ENCODE measurements at places on chromosomes 11 and 22. TPM values are rescaled to one million over a fixed set of nuclear protein-coding genes. Genes with fewer than 3 reads are reported as not detected.
A peak's percentile ranks its signal among the peaks of the same experiment; 100 is the strongest.

The IGSF22 gene
- not detected for total RNA-seq

The LDHAL6A gene
- total RNA-seq = not detected

The HBE1 gene
- 1.3 TPM for total RNA-seq

The FAM180B gene
- 0.37 TPM for total RNA-seq

The FXYD6 gene
- 47.0 TPM for total RNA-seq

The PATE2 gene
- total RNA-seq = not detected

The ROBO4 gene
- total RNA-seq = 49.6 TPM

The APOL1 gene
- total RNA-seq = 38.2 TPM

The PRODH gene
- total RNA-seq = 5.0 TPM

GRCh38 chr22:43481568-43482317, 69.9 kb downstream of the MPPED1 start:
- DNase-seq = peak; percentile 46

DNA sequence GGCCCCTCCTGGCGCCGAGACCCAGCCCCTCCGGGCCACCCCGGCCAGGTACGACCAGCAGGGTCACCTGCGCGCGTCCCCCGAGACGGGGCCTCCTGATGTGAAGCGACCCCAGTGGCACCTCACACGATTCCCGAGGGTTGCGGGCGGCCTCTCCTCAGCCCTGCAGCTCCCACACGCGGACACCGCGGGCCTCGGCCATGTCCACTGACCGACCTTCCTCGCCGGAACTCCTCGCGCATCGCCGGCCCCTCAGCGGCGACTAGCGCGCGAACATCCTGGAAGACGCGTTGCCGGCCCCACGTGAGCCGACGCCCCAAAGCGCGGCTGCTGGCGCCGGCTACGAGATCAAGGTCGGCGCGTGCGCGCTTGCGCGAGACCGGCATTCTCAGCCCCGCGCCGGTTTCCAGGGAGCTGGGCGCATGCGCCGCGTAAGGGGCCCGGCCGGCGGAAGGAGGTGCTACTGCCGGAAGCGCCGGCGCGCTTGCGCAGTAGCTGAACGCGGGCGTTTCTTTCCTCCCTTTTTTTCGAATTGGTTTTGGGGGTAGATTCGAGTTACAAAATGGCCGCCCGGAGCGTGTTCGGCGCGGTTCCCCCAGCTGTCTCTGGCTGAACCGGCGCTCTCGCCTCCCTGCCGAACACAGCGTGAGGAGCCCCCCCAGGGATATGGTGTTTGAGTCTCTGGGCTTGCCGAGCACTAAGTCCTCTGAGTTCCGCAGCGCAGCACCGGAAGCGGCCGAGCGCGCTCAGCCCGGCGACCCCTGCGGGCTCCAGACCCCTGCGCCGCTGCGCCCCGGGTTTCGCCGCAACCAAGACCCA, at the start of gene NUP50:
NUP50 (plus strand) TSS at position 475 of the 819 bp plus-strand sequence. CDS start 4,253 bp downstream, outside the sequence.
- peak; percentile 98 for DNase-seq

DNA sequence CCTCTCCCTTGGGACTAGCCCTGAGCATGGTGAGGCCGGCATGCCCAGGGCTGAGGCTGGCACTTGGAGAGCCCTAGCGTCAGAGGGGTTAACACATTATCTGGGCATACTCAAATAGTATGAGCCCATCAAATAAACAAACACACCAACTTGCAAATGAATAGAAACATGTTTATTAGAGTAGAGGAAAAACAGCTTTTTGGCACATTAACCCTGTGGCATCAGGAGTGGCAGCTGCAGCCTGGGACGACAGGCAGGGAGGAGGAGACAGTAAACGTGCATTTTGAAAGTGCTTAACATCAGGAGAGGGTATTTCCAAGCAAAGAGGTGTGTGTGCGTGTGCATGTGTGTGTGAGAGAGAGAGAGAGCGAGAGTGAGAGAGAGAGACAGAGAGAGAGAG, 684.9 kb downstream of the NTM start:
- DNase-seq = no peak

GRCh38 chr22:28992565-28993356, 68.9 kb downstream of the C22orf31 start:
- no peak for DNase-seq

DNA sequence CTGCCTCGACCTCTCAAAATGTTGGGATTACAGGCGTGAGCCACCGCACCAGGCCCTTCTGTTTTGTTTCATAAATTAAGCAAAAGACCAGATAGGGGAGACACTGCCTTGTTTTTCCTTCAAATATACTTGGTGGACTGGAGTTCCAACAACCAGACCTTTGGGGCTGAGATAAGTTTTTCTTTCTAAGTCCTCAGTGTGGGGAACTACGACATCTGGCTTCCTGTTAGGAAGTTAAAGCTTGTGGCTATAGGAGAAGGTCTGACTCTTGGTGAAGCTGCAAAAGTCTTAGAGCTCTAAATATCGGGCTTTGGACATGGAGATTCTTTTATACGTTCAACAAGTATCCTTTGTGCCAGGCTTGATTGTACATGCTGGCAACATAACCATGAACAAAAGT, 64.1 kb upstream of the EED start:
- DNase-seq = no peak

DNA sequence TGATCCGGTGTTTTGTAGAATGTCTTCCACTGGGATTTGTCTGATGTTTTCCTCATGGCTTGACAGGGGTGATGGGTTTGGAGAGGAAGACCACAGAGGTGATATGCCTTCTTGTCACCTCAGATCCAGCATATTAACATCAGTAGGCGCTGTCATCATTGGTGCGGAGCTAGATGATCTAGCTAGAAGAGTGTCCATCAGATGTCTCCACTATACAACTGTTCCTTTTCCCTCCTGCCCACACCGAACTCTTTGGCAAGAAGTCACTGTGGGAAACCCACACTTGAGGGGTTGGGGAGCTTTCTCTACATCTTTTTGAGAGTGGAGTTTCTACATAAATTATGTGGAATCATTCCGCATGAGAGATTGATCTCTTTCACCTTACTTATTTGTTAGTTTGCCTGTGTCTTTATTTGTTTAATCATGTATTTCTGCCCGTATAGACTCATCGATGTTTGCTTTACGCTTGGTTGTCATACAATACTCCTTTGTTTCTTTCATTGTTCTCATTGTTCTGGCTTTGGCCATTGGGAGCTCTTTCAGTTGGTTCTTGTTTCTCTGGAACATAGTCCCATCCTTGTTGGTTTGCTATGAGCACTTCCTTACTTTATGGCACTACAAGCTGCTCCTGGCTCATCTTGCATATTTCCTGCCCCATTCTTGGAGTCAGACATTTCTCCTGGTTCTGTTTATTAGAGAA, 1420.3 kb downstream of the BRD1 start:
- DNase-seq = no peak

- DNase-seq = no peak
These were observed 39.3 kb downstream of the KREMEN1 start for GRCh38 chr22:29112121-29112520.

- DNase-seq = peak; percentile 57
These were observed 519.6 kb downstream of the NTM start for GRCh38 chr11:131889760-131890581.

DNA sequence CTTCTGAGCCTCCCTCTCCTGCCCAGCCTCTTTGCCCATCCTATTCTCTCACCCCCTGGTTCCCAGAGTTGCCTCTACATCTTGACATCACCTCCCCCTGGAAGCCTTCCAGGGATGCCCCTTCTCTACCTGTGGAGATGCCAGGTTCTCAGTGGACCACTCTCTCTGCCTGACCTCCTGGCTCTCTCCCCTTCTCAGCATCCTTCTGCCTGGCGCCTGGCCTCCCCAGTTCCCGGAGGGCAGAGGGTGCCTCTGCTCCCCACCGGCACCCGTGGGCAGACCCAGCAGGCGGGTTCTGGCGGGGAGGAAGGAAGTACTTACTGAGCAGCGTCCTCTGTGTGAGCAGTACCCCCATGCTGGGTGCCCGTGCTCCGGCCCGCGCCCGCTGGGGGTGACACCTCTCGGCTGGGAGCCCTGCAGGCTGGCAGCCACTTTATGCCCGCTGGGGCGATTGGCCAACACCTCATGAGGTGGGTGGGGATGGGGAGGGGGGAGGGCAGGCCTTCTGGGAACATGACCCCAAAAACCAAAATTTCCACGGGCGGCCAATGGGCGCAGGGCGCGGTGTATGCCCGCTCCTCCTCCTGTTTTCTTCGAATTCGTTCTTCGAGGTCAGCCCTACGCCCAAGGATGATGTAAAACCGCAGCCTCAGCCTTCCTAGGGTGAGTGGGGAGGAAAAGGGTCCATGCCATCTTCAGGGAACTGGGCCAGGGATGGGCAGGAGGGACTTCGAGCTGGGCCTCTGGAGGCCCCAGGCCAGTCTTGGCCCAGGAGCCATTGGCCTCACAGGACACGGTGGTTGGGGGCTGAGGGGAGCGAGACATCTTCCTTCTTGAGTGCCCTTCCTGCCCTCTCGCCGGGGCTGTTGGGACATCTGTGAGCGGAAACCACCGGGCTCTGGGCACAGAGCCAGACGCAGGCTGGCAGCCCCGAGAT, at the start of gene OSM:
OSM (minus strand) TSS at position 407 of the 937 bp plus-strand sequence; CDS start at position 355, 52 bp downstream.
- peak; percentile 70 for DNase-seq

DNA sequence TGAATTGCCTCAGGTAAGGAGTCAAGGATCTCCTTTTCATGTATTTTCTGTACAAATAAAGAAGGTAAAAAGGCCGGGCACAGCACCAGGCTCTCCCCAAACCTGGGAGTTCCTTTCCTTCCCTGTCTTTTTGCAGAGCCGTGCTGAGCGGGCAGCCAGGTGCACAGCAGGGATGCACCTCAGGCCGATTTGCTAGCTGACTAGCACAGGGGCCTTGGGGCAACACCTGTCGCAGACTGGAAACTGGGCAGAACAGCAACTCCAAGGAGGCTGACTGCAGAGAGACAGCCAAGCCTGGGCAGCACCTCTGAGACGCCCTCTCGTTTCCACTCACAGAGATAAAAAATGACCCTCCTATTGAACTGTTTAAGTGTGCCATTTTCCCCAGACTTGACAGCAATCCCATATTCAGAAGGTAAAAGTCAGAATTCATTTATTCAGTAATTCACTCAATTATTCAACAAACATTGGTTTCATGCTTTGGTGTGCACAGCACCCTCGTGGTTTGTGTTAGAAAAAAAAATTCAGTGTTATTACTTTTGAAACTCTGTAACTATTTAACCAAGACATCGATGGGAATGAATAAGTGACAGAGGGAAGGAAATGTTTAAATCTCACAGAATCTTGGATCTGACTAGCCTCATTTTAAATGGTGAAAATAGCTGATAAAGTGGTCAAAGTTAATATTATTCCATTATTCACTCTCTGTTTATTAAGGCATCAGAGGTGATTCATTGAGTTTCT, 120.9 kb downstream of the GALNT18 start:
- no peak for DNase-seq

GRCh38 chr11:57499413-57499982, 16.0 kb downstream of the SLC43A1 start:
- peak; percentile 97 for DNase-seq

DNA sequence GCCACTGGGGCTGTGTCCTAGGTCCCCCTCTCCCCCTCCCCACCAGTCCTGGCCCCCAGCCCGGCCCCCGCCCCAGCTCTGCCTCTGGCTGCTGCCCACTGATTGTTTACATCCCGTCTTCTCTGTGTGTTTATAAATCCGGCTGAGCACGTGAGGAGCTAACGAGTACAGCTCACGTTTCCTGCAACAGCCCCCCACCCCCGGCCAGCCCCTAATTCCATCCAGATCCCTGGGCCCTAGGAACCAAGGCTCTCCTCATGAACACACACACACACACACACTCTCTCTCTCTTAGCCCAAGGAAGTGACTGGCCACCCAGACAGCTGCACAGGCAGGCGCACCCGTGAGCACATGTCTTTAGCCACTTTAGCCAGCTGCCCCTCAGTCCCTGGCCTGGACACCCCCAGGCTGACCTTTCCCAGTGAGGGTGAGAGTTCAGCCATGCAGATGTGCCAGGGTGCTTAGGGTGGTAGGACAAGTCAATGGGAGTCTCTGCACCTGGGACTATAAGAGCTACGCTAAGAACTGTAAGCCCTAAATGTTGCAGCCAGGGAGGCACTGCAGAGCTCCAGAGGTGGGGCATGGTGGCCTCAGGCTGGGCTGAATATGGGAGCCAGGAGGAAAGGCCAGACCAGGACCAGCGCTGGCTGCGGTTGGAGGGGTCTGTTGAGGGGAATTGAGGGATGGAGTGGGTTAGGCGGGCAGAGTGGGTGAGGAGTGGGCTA, 2.9 kb downstream of the CLCF1 start:
- no peak for DNase-seq

- no peak for DNase-seq
These were observed 150.9 kb downstream of the TBC1D22A start for GRCh38 chr22:46913351-46913750.

DNA sequence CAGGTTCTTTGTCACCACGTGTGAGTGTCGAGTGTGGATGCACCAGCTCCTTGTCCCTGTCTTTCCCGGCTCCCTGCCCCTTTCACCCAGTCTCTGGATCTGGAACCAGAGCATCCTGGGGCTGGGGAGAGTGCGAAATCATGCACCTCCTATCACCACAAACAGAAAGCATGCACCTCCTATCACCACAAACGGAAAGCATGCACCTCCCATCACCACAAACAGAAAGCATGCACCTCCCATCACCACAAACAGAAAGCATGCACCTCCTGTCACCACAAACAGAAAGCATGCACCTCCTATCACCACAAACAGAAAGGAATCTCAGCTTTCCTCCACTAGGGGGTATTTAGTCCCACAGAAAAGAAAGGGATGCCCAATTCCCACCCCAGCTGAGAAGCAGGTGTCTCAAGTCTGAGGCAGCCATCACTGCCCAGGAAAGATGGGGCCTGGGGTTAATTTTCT, 5.9 kb upstream of the GLB1L3 start:
- DNase-seq = no peak

GRCh38 chr11:45110562-45110961, 35.9 kb upstream of the PRDM11 start:
- DNase-seq = peak; percentile 48

GRCh38 chr22:17120281-17120680, 879 bp downstream of the TMEM121B start:
- peak; percentile 51 for DNase-seq

DNA sequence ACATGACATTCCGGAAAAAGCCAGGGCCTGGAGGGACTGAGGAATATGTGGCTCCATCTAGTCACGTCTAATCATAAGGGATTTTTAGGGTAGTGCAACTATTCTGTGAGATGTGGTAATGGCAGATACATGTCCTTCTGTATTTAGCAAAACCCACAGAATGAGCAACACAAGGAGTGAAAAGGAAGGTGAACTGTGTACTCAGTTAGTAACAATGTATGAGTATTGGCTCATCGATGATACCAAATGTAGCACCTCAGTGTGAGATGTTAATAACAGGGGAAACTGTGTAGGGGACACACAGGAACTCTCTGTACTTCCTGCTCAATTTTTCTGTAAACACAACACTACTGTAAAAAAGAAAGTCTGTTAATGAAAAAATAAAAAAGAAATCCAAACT, 42.0 kb upstream of the CARS1 start:
- DNase-seq = no peak

- peak; percentile 61 for DNase-seq
These were observed 19.4 kb downstream of the TUBGCP6 start for GRCh38 chr22:50225200-50225969.

- DNase-seq = no peak
These were observed 7.2 kb upstream of the PICK1 start for GRCh38 chr22:38049812-38050619.

DNA sequence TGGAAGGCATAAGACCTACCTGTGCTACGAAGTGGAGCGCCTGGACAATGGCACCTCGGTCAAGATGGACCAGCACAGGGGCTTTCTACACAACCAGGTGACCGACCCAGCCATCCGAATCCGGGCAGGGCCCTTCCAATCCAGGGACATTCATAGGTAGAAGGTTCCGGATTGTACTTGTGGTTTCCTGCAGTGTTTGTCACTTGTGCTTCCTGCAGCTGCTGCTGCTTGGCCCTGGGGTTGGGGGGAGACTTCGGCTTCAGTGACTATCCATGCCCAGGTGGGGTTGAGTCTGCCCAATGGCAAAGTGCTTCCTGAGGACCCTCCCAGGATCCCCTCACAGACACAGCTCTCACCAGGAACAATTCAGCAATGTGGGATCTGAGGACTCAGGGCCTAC, 2.2 kb downstream of the APOBEC3A start:
- DNase-seq = no peak
